ENCODE measurements at places on chromosomes 2 and 18. TPM values are rescaled to one million over a fixed set of nuclear protein-coding genes. Genes with fewer than 3 reads are reported as not detected.

The TRIM43B gene
- not detected for total RNA-seq

DNA sequence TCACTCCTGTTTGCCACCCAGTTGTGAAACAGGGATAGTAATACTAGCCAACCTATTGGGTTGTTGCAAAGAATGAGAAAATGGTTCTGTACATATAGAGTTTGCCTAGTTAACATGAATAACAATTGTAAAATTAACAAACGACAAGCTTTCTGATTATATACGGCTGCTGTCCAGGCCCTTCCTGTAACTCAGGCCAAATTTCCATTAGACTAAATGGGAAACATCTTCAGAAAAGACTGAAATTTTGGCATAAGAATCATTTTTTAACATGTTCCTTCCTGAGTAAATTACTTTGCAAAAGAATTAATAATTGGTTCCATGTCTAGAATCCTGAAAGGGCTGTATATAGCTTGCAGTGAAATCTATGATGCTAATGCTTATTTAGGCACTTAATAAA lies 117.7 kb upstream of the SATB2 start:
- DNase-seq, result no peak

GRCh38 chr2:51789918-51790317 lies 758.0 kb upstream of the NRXN1 start:
- no peak for DNase-seq

GRCh38 chr2:96912346-96913116 lies 42.7 kb upstream of the SEMA4C start:
- no peak for DNase-seq

DNA sequence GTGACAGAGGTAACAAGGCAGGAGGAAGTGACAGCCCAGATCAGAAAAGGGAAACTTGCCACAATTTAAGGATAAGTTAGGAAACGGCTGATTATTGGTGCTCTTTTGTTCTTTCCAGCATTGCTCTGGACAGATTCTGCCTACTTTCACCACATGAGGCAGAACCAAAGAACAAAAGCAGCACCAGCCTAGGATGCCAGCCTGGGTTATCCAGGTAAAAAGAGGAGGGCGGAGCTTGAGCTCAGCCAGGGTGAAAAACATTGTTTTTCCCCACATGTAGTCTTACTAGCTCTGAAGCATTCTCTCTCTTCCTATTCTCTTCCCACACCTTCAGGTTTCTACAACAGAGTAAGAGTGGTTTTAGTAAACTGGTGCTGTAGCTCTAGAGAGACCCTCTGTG lies 300.5 kb downstream of the TMX3 start:
- DNase-seq, result no peak

The CBLN2 gene
- not detected for total RNA-seq

DNA sequence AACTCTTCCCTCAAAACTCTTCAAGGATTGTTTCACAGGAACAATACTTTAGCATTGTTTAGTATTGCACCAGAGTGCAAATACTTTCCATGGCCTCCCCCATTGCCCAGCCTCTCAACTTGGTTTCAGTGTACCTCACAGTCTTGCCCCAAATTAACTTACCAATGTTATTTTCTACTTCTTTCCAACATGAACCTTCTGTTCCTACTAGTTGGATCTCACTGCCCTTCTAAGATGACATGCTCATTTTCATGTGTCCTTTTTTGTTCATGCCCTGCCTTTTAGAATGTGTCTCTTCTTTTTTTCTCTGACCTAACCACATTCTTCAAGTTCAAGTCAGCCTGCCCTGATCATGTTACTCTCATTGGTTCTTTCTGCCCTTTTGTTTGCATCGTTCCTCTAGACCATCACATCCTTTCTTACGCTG lies 4.1 kb downstream of the SPATS2L start:
- DNase-seq, result no peak

DNA sequence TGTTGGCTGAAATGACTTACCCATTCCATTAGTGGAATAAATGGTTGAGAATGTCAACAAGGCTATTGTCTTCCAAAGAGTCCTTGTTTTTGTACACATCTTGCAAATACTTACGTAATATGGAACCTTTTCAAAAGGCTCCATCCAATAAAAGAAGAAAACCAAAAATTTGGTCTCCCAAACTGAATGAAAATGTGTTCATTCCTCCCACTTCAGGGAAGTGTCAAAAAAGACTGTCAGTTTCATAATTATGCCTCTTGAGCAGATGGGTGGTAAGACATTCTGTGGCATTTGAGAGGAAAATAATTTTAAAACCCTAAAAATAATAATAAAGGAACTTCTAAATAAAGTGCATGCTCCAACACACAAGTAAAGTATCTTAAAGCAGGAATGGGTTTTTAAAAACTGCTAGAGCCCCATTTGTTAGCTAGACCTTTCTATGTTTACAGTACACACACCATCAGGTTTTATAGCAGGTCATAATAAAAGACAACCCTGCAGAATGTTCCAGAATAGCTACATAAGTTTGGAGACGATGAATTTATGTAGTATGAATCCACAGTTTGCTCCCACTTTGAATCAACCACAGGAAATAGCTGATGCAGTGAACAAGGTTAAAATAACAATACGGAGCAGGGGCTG lies 843.7 kb downstream of the LRRTM4 start:
- no peak for DNase-seq

The PLGLB2 gene
- total RNA-seq, result not detected

- DNase-seq, result no peak
Observed at GRCh38 chr2:216315802-216316603, 56.3 kb downstream of the MARCHF4 start.

DNA sequence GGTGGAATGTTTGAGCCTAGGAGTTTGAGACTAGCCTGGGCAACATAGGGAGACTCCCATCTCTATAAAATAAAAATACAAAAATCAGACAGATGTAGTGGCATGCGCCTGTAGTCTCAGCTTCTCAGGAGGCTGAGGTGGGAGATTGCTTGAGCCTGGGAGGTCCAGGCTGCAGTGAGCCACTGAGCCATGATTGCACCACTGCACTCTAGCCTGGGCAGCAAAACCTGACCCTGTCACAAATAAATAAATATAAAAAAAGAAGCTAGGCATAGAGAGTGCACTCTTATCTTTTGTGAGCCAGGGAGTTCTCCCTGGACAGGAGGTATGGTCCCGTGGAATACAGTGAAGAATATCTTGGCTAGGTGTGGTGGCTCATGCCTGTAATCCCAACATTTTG lies 11.0 kb upstream of the KYNU start:
- DNase-seq, result no peak

Data from posterior vena cava (tissue), 2 donors.